ENCODE measurements at places on chromosomes 5 and 9.

- DNase-seq = no peak
Measured at GRCh38 chr5:44640945-44641456, 167.7 kb upstream of the MRPS30 start.

DNA sequence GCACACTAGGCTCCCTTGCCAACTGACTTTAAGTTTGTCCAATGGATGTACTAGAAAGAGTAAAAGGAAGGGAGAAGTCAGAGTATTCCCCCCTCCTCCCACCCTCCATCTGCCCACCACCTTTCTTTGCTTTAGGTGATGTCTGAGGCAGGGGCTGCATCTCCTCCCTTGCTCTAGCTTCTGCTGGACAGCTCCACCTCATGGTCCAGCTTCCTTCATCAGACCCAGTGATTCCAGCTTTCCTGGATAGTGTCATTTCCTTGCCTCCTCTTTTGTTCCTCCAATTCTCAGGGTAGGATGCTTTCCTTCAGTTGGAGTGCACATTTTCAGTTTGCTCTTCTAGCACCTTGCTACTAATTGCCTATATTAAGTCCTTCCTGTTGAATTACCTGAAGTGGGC is 67.4 kb downstream of the RAD23B start:
- DNase-seq = no peak

- DNase-seq = no peak
Measured at GRCh38 chr9:77005216-77005615, 14.2 kb upstream of the FOXB2 start.

DNA sequence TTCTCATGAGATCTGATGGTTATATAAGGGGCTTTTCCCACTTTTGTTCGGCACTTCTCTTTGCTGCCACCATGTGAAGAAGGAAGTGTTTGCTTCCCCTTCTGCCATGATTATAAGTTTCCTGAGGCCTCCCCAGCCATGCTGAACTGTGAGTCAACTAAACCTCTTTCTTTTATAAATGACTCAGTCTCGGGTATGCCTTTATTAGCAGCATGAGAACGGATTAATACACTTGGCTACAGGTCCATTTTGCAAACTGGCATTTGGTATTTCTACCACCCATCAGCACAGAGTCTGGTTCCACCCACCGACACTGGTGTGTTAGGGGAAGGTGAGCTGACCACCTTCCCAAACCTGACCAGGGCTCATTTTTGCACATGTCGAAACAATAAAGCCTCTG is 47.9 kb upstream of the RARS1 start:
- no peak for DNase-seq

- no peak for DNase-seq
Measured at GRCh38 chr5:31534527-31535046, 2.5 kb downstream of the C5orf22 start.

GRCh38 chr9:19146441-19147024 is 19.2 kb upstream of the PLIN2 start:
- DNase-seq = no peak

GRCh38 chr5:149586708-149587318 is 5.5 kb downstream of the ARHGEF37 start:
- no peak for DNase-seq

DNA sequence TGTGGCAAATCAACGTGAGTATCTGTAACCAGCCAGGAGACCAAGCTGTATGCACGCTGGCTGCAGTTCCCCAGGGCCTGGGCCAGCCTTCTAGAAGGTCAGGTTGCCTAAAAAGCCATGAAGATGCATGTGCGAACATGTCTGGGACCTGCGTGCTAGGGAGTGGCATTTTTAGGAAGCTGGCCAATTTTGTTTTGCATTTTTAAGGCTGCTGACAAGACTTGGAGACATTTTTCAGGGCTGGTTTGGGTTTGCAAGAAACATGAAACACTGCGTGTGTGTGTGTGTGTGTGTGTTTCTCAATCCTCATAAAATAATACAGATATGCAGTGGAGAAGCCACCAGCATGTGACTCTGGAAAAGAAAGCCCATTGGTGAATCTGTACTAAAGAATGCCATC is 5.1 kb downstream of the TGFBI start:
- peak; percentile 90 for DNase-seq

GRCh38 chr5:139726248-139726647 is 69.4 kb upstream of the PSD2 start:
- no peak for DNase-seq

GRCh38 chr9:112856200-112856599 is 34.5 kb downstream of the SLC46A2 start:
- no peak for DNase-seq

GRCh38 chr5:108531367-108532128 is 149.7 kb upstream of the FBXL17 start:
- DNase-seq = no peak

DNA sequence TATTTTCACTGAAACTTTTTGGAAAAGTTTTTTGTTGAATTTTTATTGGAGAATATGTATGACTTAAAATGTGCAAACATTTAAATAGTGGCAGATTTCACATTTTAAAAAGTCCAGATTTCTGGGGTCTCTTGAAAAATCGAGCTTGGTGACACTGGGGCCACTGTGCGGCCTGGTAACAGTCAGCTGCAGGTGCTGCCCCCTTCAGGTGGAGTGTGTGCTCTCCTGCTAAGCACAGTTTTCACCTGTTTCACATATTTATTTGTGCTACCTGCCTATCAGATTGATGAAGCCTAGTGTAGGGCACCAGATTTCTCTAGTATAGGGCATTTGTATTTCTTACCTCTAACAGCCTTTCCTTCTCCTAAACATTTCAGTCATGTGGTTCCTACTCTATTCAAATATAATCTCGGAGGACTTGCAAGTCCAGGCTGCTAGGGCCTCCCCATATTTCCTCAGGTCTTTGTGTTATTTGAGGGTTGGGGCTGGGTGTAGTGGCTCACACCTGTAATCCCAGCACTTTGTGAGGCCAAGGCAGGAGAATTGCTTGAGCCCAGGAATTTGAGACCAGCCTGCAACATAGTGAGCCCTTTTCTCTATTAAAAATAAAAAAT is 95.8 kb upstream of the KLF9 start:
- no peak for DNase-seq

GRCh38 chr5:6732634-6733410 is 19.6 kb downstream of the TENT4A start:
- peak; percentile 29 for DNase-seq
